Stimulated activated CD8-positive, alpha-beta memory T cell treated with anti-CD3 and anti-CD28 coated beads, Interleukin-4, amount 100 ng/mL, for 1 hour (primary cell): ENCODE measurements at places on chromosomes 5 and 9.

DNA sequence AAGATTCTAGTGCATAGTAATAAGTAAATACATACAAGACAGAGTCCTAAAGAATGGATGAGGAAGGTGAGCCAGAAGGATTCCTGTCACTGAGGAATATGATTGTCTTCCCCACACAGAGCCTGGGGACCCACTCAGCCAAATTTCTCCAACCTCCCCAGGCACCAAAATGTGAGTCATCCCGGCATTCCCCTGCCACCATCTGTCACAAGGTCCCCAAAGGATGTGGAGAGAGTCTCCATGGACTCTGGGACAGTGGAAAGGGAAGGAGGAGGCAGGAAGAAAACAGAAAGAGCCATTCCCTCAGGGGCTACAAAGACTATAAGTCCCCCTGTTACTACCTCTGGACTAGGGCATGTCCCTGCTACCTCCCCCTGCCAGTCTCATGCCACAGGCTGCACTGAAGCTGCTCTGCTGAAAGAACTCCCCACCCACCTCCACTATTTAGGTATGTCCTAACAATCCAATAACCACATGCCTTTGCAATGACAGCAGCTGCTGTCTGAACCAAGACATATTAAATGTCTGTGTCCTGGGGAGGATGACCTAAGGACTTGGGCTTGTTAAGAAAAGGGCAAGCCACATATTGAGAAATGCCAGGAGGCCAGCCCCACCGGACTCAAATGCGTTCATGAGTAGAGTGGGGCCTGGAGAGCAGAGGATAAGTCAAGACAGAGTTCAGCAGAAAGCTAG is 10.7 kb upstream of the OR5C1 start:
- no peak for DNase-seq

DNA sequence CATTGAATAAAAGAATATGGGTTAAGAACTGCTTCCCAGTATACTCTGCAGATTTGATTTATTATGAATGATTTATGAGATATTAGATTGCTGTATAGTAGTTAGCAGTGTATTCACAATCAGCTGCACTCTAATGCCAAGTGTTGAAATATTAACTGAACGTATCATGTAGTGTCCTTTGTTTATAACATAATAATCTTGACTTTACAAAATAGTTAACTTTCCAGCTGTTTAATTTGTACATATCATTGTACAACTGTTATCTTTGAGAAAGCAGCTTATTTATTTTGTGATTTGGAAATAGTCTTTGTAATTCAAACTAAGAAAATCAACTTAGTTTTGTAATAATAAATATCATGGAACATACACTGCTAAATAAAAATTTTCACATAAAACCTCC is 219.5 kb downstream of the RANBP17 start:
- DNase-seq = no peak

DNA sequence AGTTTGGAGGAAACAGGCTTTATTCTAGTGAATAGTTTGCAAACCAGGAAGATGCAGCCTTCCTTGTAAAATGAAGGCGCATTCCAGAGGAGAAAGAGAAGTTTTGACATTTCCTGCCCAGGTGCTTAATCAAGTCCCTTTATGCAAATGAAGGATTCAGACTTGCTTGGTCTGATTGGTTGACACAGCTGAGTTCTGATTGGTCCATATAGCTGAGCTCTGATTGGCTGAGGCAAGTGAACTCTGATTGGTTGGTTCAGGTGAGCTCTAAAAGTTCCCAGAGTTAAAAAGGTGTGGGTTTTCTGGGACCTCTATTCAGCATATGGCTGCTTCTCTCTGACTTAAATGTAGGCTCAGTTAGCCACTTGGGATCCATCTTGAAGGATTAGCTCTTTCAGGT is 151.0 kb downstream of the CACNA1B start:
- DNase-seq = no peak

DNA sequence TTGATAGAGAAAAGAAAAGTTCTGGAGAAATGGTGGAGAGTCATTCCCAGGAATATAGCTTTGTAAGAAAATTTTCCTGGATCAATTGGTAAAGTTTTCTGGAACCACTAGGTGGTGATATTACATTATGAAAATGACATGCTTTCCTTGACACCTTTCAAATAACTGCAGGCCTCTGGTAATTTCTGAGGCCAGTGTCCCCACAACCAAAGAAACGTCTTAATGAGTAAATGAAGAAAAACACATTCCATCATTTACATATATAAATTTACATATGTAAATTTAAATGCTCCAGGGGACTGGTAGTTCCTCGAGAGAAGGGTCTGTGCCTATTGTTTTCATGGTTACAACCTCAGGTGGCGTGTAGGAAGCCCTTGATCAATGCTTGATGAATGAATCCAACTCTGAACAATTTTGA is 17.2 kb upstream of the RGS3 start:
- DNase-seq = no peak

- DNase-seq = no peak
Observed at GRCh38 chr5:39578887-39579497, 154.2 kb upstream of the DAB2 start.

- DNase-seq = no peak
Observed at GRCh38 chr5:43661102-43661501, 58.1 kb downstream of the NNT start.

DNA sequence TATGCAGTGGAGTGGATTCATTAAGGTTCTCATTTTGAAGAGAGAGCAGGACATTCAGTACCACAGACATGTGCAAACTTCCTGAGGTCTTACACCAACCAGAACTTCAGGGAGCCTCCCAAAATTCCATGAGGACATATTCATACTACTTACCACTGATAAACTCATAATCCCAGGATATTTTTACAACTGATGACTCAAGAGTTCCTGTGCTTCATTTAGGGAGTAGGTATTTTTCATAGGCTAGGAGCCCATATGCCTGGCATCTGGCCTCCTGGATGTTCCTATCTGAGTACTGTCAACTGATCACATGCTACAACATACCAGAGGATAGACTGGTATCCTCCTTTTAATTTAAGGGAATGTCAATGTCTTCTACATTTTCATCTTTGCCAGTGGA is 578.0 kb downstream of the EFNA5 start:
- DNase-seq = no peak

DNA sequence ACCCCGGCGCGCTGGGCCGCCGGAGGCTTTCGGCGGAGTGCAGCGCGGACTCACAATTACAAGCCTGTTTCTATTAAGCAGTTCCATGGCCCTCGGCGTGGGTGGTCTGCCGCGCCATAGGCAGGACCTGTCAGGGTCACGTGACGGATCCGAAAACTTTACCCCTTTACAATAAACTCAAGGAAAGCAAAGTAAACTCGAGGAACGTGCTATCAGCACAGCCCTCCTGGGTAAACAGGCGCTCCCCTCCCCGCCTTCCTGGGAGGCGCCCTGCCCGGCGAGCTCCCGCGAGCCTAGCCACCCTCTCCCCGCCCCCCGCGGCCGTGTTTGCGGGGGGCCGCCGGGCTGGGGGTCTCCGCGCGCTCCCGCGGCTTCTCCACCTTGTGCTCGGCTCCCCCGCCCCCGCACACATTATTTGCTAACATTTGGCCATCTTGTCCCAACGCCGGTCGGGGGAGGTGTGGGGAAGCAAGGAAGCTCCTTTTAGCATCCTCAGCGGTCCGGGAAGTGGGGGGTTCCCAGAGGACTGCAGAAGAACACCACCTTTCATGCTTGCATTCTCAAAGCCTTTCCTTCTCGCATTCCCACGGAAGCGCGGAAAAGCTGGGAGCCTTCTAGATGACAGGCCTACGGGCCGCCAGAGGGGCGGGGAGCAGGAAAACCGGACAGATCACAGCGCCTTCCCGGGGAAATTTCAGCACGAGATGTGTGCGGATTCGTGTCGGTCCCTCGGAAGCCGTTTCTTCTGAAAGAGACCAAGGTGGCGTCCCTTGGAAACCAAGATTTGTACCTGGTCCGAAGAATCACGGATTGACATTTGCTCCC is at the start of gene PTCH1:
TSS of gene PTCH1 (minus strand) at position 238 of the 825 bp plus-strand sequence.
- no peak for DNase-seq

- no peak for DNase-seq
Observed at GRCh38 chr5:110807169-110807568, 68.4 kb downstream of the SLC25A46 start.

DNA sequence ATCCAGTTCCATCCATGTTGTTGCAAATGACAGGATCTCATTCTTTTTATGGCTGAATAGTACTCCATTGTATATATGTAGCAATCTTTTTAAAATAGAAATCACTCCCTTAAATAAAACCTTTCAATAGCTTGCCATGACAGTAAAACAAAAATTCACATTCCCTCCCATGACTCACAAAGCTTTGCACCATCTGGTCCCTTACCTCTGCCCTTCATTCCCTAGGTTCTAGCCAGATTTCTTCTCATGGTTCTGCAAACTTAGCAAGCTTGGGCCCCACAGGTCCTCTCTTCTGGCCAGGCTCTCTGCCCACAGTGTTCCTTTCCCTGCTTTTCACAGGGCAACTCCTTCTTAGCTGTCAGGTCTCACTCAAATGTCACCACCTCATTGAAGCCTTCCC is 4.3 kb upstream of the SPOCK1 start:
- no peak for DNase-seq

DNA sequence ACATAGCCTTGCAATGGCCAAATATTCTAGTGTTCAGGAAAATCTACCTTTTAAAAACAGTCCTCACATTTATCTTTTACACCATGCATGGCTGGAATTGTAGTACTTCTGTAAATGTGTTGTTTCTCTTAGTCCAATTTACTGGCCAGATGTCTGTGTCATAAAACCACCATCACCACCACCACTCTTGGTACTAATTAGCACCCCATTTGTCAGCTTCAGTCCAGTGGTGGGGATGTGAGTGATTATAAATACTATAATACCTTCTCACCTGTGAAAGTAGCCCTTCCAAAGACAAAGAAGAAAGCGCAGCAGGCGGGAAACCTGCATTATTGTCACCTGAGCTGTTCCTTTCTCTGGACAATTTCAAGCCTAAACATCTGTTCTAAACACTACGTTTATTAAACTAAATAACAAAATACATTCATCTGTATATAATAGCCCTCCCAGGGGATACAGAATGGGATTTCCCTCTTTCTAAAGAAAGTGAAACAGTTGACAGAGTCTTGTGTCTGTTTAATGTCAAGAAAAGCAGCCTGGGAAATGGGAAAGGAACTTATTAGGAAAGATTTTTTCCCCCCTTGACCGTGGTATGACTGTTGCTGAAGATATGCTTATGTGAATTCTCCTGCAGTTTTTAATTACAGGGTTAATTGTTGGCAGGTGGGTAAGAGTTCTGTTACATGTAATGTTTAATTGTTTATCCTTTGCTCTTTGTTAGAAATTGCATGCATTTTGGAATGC is 144.5 kb upstream of the NUDT12 start:
- no peak for DNase-seq
